ENCODE measurements at places on chromosomes 1 and 21. TPM values are rescaled to one million over a fixed set of nuclear protein-coding genes. Genes with fewer than 3 reads are reported as not detected.
A peak's percentile ranks its signal among the peaks of the same experiment; 100 is the strongest.

SH3BGRL3 gene
- total RNA-seq: 41.9 TPM

SPATA21 gene
- not detected for total RNA-seq

FCRLB gene
- 0.19 TPM for total RNA-seq

EFNA4 gene
- 10.7 TPM for total RNA-seq

HTR6 gene
- not detected for total RNA-seq

DCDC2B gene
- not detected for total RNA-seq

NOS1AP gene
- 2.4 TPM for total RNA-seq

EPRS1 gene
- total RNA-seq: 92.9 TPM

PLA2G2F gene
- not detected for total RNA-seq

TNFAIP8L2 gene
- not detected for total RNA-seq

DNA sequence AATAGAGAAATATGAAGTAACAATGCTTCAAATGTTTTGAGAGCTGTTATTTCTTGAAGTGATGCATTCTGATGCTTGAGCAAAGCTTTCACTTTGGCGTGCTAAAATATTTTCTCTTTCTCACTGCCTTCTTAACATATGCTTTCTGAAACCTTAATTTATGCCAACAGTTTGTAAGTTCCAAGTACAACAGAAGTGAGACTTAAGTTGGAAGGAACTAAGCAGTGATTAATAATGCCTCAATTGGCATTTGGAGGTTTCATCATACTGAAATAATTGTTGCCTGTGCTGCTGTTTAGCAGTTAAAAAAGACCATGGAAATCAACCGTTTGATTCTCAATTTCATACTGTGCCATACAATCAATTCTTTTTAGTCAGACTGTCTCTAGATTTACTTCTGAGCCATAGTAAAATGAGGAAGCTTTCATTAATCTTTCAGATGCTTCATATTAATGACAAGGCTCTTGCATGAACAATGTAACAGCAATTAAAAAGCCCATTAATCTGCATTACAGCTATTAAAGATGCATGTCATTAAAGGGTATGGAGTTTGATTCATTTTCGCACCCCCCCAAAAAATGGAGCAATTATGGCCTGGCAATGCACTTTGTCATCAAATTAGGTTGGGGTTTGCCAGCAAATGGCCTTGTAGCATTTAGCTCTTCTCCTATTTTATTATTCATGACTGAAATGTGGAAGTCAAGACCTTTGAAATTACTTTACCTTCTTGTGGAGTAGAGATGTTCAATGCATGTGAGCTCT, 375.3 kb downstream of the USH2A start:
- H3K4me1 ChIP-seq: no peaks in the 10 kb centered on the region
- DNase-seq: no peak
- no peaks in the 10 kb centered on the region for H3K27me3 ChIP-seq
- H3K27ac ChIP-seq: no peak overlapping the region
- H3K36me3 ChIP-seq: no peaks in the 10 kb centered on the region

DNA sequence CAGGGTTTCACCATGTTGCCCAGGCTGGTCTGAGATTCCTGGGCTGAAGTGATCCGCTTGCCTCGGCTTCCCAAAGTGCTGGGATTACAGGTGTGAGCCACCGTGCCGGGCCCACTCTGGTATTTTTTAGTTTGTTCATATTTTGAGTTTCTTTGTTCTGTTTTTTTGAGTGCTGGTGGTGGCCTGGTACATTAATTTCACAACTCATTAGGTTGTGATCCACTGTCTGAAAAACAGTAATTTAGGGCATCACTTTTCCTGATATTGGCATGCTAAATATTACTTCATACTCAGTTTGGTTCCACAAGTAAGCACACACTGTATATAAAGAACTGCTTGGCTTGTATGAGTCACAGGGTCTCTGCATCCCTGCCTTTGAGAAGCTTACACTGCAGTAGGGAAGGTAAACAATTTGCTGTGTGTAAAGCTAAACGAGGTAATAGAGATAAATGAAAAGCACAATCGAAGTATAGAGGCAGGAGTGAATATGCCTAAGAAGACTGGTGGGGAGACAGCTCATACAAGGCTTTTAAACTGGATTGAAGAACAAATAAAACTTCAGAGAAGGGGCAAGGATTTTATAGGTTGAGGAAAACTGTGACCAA, 7.7 kb downstream of the SNX27 start:
- no peaks in the 10 kb centered on the region for H3K36me3 ChIP-seq
- no peaks in the 10 kb centered on the region for H3K27me3 ChIP-seq
- DNase-seq: no peak
- H3K4me1 ChIP-seq: peaks cover 8% of the 10 kb centered on the region
- no peak overlapping the region for H3K27ac ChIP-seq

DNA sequence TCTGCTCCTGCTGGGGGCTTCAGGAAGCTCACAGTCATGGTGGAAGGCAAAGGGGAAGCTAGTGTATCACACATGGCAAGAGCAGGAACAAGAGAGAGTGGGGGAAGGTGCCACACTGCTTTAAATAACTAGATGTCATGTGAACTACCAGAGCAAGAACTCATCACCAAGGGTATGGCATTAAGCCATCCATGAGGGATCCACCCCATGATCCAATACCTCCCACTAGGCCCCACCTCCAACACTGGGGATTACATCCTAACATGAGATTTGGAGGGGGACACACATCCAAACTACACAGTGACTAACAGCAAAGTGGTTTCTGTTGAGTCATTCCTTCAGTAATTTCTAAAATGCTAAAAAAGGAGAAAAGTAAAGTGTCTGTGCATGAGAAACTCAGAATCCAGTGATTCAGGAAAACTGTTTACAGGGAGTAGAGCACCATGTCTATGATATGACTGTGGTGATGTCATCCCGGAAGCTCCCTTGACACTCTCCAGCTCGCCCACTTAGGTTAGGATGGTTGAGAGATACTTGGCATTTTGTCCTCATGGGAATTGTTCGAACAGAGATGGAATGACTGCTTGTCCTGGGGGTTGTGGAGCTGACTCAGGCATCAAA, 50.3 kb downstream of the CHD1L start:
- H3K27ac ChIP-seq: no peak overlapping the region
- DNase-seq: no peak
- peaks cover 32% of the 10 kb centered on the region for H3K36me3 ChIP-seq
- H3K4me3 ChIP-seq: no peak overlapping the region
- no peaks in the 10 kb centered on the region for H3K27me3 ChIP-seq
- no peaks in the 10 kb centered on the region for H3K4me1 ChIP-seq

DNA sequence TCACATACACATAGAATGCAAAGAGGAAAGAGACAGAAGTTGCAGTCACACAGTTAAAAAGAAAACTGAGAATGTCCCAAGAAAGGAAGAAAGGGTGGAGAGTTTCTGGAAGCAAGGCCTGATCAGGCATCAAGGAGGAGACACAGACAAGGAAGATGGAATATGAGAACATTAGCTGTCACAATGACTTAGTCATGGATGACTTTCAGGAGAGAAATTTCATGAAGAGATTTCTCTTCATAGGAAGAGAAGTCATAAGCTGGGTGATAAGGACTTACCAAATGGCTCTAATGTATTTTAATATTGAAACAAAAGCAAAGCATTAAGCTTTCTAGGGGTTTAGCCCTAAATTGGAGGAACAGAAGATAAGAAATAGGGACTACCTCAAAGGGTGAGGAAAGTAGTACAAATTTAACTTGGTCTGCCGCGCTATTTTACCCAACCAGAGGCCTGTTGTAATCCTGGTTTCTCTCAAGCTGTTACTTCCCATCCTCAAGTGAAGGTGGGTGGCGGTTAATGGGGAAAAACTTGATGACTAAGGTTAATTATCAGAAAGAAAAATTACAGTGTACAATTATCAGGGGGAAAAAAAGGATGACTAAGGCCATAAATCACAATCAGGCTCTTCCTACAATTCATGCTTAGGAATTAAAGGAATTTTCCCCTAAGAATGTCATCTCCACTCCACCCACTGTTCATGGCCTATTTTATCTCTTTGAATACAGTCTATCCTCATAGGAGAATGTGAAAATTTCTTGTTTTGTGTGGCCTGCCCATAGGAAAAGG, 93.9 kb upstream of the ADGRL2 start:
- no peak overlapping the region for H3K4me3 ChIP-seq
- no peak overlapping the region for H3K27ac ChIP-seq
- no peak for DNase-seq

GRCh38 chr1:202009326-202010179, 834 bp upstream of the ELF3 start:
- no peaks in the 10 kb centered on the region for H3K36me3 ChIP-seq
- DNase-seq: peak; percentile 86
- peaks cover 3% of the 10 kb centered on the region for H3K27me3 ChIP-seq
- H3K4me1 ChIP-seq: peaks cover 6% of the 10 kb centered on the region

DNA sequence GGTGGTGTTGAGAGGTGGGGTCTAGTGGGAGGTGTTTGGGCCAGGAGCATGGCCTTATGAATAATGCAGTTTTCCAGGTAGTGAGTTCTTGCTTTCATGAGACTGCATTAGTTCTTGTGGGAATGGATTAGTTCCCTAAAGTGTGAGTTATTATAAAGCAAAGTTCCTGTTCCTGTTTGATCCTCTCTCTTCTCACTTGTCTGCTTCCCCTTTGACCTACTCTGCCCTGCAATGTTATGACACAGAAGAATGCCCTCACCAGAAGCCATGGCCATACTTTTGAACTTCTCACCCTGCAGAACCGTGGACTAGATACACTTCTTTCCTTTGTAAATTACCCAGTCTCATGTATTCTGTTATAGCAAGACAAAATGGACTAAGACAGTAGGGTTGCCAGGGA, 53.6 kb downstream of the MAP3K7CL start:
- H3K4me3 ChIP-seq: no peak overlapping the region
- H3K27me3 ChIP-seq: no peaks in the 10 kb centered on the region
- DNase-seq: no peak

DNA sequence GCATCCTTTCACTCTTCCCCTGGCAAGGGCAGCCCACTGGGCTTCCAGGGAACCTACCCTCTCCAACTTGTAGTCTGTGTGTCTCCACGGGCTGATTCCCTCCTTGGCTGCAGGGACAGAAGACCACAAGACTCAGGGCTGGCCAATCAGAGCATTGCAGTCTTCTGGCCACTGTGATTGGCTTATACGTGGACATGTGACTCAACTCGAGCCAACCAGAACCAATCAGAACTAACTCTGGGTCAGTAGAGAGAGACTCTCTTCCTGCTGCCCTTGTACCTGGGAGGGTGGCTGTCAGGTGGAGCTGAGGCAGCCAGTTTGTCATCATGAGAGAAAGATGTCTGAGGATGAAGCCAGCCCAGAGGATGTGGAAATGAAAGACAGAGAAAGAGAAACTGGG, 64.0 kb downstream of the DHRS3 start:
- no peaks in the 10 kb centered on the region for H3K36me3 ChIP-seq
- no peak overlapping the region for H3K4me3 ChIP-seq
- peaks cover 17% of the 10 kb centered on the region for H3K4me1 ChIP-seq
- no peaks in the 10 kb centered on the region for H3K27me3 ChIP-seq

DNA sequence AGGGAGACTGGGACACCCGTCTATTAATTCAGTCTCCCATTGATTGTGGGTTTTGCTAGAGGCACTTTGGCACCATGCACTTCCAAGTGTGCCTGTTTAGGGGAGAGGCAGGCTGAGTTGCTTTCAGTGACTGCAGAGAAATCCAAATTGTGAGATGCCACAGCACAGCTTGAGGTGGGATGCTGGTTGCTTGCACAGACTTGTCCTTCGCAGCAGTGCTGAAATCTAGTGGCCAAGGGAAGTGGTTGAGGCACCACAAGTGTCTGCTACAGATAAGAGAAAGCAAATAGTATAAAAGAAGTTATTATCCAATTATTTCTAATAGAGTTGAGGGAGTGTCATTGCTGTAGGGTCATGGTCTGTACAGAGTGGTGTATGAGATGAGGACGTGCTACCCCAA, 40.0 kb upstream of the APP start:
- no peaks in the 10 kb centered on the region for H3K4me1 ChIP-seq
- H3K27ac ChIP-seq: no peak overlapping the region
- DNase-seq: no peak

DNA sequence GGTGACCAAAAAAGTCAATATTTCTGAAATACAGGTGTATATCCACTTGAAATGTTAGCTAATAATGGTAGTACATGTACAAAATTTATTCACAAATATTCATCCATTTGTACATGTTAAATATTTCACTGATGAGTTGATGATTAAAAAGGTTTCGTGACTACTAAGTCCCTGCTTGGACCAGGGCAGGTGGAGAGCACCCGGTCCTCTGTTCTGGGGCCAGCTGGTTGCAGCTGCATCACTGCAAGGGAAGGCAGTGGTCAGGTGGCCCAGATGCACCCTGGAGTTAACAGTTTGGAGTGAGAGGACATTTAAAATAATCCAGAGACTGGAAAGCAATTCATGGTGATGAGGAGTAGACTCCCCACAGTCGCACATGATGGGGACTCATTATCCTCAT, 141.2 kb downstream of the ZBTB18 start:
- H3K27me3 ChIP-seq: no peaks in the 10 kb centered on the region
- H3K4me1 ChIP-seq: no peaks in the 10 kb centered on the region
- no peak for DNase-seq
- no peak overlapping the region for H3K27ac ChIP-seq
- H3K4me3 ChIP-seq: no peak overlapping the region

- no peak overlapping the region for H3K4me3 ChIP-seq
- H3K4me1 ChIP-seq: no peaks in the 10 kb centered on the region
- DNase-seq: no peak
- no peaks in the 10 kb centered on the region for H3K36me3 ChIP-seq
- no peaks in the 10 kb centered on the region for H3K27me3 ChIP-seq
Observed at GRCh38 chr1:228363686-228364067, 43.0 kb downstream of the TRIM11 start.

GRCh38 chr1:204045430-204045829, 27.5 kb upstream of the SOX13 start:
- DNase-seq: no peak
- H3K36me3 ChIP-seq: no peaks in the 10 kb centered on the region
- H3K27me3 ChIP-seq: no peaks in the 10 kb centered on the region
- H3K4me3 ChIP-seq: no peak overlapping the region
- no peak overlapping the region for H3K27ac ChIP-seq

DNA sequence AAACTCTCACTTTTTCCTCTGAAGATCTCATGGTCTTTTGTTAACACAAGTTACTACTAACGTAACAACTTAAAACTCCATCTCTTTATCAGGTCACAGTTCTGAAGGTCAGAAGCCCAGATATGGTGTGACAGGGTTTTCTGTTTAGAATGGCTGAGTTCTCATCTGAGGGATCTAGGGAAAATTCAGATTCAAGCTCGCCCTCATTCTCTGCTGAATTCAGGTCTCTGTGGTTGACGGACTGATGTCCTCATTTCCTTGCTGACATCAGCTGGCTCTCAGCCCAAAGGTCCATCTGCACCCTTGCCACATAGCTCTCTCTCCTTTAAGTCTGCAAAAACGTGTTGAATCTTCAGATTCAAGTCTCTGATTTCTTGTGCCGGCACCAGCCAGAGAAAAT, 6.1 kb upstream of the NTPCR start:
- H3K27me3 ChIP-seq: no peaks in the 10 kb centered on the region
- no peak overlapping the region for H3K27ac ChIP-seq
- peaks cover 5% of the 10 kb centered on the region for H3K4me1 ChIP-seq
- no peak overlapping the region for H3K4me3 ChIP-seq
- H3K36me3 ChIP-seq: no peaks in the 10 kb centered on the region

- no peaks in the 10 kb centered on the region for H3K4me1 ChIP-seq
- no peak overlapping the region for H3K4me3 ChIP-seq
- no peaks in the 10 kb centered on the region for H3K36me3 ChIP-seq
- H3K27me3 ChIP-seq: no peaks in the 10 kb centered on the region
Observed at GRCh38 chr1:161139766-161140165, 7.3 kb upstream of the DEDD start.

- H3K36me3 ChIP-seq: no peaks in the 10 kb centered on the region
- no peak overlapping the region for H3K4me3 ChIP-seq
- H3K27me3 ChIP-seq: no peaks in the 10 kb centered on the region
- H3K27ac ChIP-seq: no peak overlapping the region
- no peak for DNase-seq
Observed at GRCh38 chr1:19073311-19074186, 117.1 kb upstream of the IFFO2 start.

- H3K36me3 ChIP-seq: no peaks in the 10 kb centered on the region
- H3K27ac ChIP-seq: no peak overlapping the region
- DNase-seq: no peak
- H3K27me3 ChIP-seq: no peaks in the 10 kb centered on the region
- H3K4me3 ChIP-seq: no peak overlapping the region
Observed at GRCh38 chr21:17488620-17489019, 24.2 kb upstream of the CXADR start.

All from neural progenitor cell (in vitro differentiated cells).